ENCODE measurements at places on chromosomes 6 and 20.

- peak; percentile 52 for DNase-seq
These were observed at the start of gene FOXO3 for GRCh38 chr6:108560463-108561308. FOXO3 (plus strand) TSS chr6:108560917; CDS start chr6:108561209, 292 bp downstream.

DNA sequence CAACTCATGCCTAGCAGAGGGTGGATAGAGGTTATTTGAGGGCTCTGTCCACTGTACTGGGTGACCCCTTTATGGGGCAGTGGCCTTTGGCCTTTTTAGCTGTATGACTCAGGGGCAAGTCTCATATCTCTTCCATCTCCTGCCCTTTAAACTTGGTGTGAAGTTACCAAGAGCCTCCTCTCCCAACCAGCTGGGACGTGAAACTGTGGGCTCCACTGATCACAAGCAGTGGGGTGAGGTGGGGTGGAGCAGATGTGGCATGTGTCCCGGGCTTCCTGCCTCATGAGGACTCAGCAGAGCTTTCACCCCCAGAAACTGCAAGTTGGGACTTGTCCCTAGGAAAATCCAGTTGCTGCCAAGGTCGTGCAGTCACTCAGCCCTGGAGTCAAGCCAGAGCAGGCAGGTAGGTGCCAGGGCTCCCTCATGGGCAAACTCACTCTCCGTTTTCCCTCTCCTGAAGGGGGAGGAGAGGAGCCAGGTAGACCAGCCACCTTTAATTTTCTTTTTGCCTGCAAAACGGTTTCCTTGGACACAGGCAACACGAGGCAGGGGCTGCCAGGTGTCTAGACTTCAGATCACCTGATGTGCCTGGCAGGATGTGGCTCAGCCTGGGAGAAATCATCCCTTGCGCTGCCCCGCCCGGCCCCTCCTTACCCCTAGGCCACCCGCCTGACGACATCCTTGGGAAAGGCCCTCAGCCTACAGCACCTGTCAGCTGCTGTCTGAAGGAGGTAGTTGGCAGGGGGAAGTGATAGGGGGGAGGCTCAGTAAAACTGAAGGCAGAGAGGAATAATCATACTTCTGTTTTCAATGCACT lies 4.0 kb downstream of the CDKN1A start:
- DNase-seq, result peak; percentile 57

- no peak for DNase-seq
These were observed 10.6 kb upstream of the CCN5 start for GRCh38 chr20:44704551-44704971.

GRCh38 chr6:156880913-156881312 lies 103.7 kb downstream of the ARID1B start:
- DNase-seq, result no peak

DNA sequence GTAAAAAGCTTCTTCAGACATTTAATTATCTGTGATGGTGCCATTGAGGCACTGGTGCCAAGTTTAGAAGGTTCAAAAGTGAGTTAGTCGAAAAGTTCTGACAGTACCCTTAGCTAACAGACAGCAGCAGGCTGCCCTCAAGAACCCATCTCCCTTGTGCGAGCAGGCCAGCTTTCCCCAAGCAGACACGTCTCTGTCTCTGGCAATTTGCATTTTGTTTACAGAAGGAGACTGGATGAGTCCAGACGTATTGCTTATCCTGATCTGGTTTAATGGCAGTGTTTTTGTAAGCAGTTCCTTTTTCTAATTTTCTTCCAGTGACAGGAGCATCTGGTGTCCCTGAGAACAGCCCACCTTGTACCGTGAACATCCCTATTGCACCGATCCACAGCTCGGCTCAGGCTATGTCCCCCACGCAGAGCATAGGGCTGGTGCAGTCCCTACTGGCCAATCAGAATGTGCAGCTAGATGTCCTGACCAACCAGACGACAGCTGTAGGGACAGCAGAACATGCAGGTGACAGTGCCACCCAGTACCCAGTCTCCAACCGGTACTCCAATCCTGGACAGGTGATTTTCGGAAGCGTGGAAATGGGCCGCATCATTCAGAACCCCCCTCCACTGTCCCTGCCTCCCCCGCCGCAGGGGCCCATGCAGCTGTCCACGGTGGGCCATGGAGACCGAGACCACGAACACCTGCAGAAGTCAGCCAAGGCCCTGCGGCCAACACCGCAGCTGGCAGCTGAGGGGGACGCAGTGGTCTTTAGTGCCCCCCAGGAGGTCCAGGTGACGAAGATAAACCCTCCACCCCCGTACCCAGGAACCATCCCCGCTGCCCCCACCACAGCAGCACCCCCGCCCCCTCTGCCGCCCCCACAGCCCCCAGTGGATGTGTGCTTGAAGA lies 58.3 kb upstream of the TMEM181 start:
- DNase-seq, result no peak

GRCh38 chr6:74901576-74901975 lies 304.3 kb downstream of the COL12A1 start:
- no peak for DNase-seq

GRCh38 chr6:166830185-166830890 lies 126.0 kb downstream of the RNASET2 start:
- no peak for DNase-seq

GRCh38 chr6:154981079-154981870 lies 13.8 kb upstream of the TIAM2 start:
- no peak for DNase-seq

DNA sequence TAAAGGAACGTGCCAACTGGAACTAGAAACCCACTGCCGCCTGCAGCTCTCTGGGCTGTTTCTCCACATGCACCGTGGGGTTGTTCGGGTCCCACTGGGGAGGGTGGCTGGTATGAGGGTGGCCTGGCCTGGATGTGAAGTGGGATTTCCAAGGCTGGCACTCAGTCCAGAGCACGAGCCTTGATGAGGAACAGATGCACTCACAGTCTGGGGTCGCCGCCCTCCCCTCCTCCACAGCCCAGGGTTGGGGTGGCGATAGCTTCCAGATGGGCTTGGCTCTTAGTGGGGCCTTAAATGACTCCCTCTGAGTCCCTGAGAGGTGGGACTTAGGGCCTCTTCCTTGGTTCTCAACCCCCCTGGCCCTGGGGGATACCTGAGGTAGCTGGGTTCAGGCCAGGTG lies 30.7 kb upstream of the ANGPT4 start:
- no peak for DNase-seq

GRCh38 chr20:19275038-19275629 lies 62.7 kb downstream of the SLC24A3 start:
- no peak for DNase-seq

GRCh38 chr6:6686176-6686575 lies 97.7 kb downstream of the LY86 start:
- DNase-seq, result no peak

- no peak for DNase-seq
These were observed 1.9 kb downstream of the MKKS start for GRCh38 chr20:10432079-10432478.

GRCh38 chr6:36657271-36657670 lies 21.2 kb upstream of the CDKN1A start:
- no peak for DNase-seq

- DNase-seq, result no peak
These were observed 36.8 kb upstream of the SAMD3 start for GRCh38 chr6:130259557-130259956.

- DNase-seq, result no peak
These were observed 37.0 kb downstream of the SYTL3 start for GRCh38 chr6:158686791-158687381.

DNA sequence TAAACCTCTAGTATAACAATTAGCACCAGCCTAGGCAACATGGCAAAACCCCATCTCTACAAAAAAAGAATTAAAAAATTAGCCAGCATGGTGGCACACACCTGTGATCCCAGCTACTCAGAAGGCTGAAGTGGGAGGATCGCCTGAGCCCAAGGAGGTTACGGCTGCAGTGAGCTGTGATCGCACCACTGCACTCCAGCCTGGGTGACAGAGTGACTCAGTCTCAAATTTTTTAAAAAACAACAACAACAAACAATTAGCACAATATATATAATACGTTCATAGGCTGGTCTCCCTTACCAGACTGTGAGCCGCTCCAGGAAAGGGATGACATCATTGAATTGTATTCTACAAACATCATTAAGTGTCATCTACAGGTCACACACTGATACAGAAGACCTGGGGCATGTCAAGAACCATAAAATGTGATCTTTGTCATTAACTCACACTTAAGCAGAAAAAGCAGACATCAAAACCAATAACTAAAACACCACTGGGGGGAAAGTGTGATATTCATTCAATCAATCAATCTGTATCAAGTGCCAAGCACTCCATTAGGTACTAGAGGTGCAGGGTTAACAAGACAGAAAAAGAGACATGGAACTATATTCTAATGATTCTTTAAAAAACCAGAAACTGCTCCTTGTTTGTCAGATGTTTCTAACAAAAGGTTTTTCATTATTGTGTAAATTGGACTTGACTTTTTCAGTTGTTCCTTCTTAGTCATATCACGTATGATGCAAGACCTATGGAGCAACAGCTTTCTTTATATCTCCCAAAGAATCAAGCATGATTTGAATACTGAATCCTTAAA lies 17.8 kb downstream of the MAP3K5 start:
- DNase-seq, result no peak

- peak; percentile 42 for DNase-seq
These were observed 838 bp downstream of the STMN3 start for GRCh38 chr20:63652192-63652980.

DNA sequence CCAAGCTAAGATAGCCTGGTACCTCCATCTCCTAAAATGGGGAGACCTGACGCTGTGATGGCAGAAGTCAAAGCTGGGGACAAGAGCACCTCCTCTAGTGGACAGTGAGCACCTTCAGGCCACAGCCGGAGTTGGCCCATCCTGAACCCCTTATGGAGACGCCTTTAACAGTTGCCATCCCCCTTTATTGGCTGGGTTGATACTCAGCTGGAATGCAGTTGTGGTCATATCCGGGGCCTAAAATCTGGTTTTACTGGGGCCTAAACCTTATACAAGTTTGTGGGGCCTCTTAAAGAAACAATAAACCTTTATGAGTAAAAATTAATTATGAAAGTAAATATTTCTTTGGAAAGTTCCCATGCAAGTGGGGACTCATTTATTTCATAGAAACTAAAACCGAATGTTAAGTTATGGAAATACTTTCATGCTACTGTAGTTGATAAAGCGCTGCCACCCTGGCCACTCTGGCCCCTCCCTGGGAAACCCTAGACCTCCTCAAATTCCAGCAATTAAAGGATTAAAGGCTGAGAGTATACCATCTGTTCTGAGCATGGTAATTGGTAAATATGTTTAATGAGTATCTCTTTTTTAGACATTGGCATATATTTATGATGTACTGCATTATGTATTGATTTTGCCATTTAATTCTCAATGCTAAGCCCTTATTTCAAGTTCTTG lies 95.1 kb upstream of the SASH1 start:
- DNase-seq, result no peak

DNA sequence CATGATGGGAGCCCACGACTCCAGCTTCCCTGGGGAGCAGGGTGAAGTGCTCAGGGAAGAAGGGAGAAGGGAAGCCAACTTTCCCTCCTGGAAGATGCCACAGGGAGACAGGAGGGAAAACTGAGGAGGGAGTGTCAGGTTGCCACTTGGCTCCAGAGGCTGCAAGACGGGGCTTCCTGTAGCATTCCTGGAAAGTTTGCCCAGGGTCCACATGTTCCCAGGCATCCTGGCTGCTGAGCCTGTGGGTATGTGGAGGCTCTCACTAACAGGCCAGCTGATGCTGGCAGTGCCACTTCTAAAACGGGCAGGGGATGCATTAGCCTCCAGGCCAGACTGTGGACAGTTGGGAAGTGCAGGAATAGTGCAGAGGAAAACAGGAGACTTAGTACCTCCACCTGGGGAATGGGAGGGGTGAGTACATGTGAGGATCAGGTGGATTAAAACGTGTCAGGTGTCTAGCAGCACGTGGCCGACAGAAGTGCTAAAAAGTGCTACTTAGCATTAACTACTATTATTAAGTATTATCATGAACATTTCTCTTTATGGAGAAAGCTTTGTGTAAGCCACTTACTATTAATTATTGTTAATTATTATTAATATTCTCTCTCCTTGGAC lies 33.2 kb downstream of the BANF2 start:
- DNase-seq, result no peak

- no peak for DNase-seq
These were observed 233.4 kb downstream of the CD109 start for GRCh38 chr6:73929405-73929804.

- DNase-seq, result no peak
These were observed 9.4 kb upstream of the COMMD7 start for GRCh38 chr20:32752458-32753250.

DNA sequence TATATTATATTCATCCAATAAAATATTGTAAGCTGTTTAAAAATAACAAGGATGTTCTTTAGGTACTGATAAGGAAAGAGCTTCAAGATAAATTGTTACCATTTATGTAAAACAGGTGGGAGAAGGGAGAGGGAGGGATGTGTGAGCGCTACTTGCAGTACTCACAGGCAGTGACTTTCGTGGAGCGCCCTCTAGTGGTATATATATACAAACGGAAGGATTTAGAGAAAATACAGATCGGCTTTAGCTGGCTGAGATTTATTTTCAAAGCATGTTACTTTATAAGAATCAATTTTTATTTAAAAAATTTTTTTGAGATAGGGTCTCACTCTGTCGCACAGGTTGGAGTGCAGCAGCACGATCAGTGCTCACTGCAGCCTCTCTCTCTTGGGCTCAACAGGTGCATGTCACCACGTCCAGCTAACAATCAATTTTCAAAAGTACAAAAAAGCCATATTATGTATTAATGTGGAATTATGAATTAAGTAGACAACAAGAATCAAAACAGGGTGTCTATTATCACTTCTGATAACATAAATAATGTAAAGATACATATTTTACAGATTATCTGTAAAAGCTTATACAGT lies 3.3 kb upstream of the MOG start:
- peak; percentile 32 for DNase-seq

Data from stimulated activated CD4-positive, alpha-beta T cell treated with anti-CD3 and anti-CD28 coated beads, Interleukin-12 subunit alpha, Interleukin-12 subunit beta, amount 100 ng/mL, for 4 hours (primary cell).